ENCODE measurements at places on chromosomes 5 and 9.
A peak's percentile ranks its signal among the peaks of the same experiment; 100 is the strongest.

DNA sequence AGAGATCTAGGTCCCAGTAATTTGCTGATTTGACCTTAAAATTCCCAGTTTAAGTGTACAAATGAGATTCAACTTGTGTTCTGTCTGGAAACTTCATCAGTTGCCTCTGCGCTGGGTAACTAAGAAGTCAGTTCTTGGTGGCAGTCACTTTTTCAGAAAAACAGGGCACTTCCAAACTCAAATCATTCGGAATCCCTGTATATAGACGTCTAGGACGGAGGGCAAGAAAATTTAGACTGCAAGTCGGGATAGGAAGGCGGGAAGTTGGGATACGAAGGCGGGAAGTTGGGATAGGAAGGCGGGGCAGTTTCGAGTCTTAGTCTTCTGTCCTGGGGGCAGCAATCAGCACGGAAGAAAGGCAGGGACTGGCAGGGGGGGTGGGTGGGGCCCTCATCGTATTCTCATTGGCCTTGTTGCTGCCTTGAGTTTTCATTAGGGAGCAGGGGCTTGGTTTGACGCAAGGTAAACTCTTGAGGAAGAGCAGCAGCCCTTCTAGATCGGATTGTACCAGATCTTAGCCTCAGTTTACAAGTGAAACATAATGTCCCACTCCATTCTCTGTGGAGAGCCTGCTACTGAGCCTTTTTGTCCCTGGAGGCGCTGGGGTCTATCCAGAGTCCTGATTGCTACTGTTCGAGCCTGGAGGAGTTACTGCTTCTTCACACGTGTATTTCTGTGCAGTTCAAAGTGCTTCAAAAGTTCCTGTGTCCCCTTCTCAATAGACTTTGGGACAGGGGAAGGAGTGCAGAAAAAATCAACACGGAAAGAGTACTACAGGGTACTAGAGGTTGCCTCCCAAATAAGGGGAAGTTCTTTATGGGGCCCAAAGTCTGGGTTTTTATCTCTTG is 2.7 kb upstream of the PURA start:
- no peak for DNase-seq

DNA sequence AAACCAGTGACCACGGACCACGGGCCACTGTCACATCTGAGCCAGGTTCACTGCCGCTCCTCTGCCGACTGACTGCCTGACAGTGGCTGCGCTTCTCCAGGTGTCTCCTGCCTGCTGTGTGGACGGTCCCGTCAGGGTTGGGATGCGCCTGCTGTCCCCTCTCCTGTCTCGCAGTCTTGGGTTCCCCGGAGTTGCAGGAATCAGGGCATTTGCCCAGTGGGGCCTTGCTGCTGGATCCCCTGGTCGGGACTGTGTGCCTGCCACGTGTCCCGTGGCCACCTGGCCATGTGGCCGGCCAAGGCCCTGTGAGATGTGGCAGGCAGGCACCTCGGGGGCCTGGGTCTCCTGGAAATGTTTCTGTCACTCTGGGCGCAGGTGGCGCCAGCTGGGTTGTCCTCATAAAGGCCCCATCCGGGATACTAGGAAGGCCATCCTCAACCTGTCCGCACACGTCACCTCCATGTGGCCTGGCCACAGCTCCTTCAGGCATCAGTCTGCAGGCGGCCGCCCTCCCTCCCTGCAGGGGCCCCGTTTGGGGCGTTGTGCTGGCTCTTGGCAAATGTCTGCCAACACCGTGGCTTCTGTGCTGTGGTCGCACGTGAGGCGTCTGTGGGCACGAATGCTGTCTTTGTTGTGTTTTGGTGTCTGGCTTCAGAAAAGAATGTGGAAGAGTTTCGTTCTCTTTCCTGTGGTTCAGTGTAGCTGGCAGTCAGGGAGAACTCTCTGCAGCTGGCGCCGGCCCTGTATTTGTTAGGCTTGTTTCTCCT is 6.4 kb upstream of the TOR4A start:
- no peak for DNase-seq

GRCh38 chr9:37062336-37062735 is 28.3 kb upstream of the PAX5 start:
- DNase-seq = no peak

GRCh38 chr5:91598216-91598615 is 215.1 kb upstream of the ARRDC3 start:
- DNase-seq = no peak

- no peak for DNase-seq
These were observed 1069.1 kb downstream of the EFNA5 start for GRCh38 chr5:106601620-106602019.

DNA sequence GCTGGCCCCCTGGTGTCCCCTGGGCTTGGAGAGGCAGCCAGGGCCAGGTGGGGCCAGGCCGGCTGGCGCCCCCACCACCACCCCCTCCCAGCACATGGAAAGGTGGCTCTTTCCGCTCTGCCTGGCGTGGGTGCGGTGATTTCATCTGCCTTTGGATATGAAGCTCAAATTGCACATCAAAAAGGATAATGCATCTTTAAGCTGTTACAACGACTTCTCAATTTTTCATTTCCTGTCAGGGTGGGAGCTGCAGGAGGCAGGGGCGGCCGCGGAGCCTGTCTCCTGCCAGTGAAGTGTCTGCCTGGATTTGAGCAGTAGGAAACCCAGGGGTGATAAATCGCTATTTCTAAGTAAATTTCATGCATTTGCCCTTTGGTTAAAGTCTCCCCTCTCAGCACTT is 169.2 kb upstream of the MVB12B start:
- no peak for DNase-seq

GRCh38 chr5:161138751-161139455 is 286.9 kb upstream of the ATP10B start:
- no peak for DNase-seq

GRCh38 chr5:149942199-149942598 is 2.4 kb downstream of the PDE6A start:
- no peak for DNase-seq

DNA sequence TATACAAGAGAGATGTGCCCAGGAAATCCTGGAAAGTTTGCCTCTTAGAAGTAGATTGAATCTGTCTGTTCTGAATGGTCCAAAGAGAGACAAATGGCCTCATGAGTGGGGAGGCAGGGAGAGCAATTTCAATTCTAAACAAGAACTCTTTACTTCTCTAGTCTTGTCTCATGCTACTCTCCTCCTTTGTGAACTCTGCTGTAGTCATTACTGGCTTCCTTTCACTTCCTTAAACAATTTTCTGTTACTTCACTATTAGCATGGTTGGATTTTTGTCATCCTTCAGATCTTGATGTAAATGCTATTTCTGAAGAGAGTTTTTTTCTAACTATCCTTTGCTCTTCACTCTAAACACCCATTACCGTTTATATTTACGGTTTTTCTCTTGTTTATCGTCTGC is 54.0 kb upstream of the GRIN3A start:
- DNase-seq = no peak

DNA sequence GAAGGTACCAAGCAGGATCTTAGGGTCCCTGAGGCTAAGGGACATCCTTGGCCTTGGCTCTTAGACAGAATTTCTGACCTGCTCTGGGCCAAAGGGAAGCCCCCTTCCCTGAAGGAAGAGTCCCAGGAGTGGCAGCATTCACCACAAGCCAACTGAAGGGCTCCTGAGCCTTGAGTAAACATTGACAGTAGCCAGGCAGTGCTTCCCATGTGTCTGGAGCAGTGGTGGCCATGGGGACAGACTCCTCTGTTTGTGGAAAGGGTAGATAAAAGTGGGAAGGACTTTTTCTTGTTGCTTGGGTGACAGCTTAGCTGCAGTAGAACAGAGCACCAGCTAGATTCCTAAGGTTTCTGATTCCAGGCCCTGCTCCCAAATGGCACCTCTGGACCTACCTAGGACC is 61.4 kb upstream of the VLDLR start:
- DNase-seq = no peak

DNA sequence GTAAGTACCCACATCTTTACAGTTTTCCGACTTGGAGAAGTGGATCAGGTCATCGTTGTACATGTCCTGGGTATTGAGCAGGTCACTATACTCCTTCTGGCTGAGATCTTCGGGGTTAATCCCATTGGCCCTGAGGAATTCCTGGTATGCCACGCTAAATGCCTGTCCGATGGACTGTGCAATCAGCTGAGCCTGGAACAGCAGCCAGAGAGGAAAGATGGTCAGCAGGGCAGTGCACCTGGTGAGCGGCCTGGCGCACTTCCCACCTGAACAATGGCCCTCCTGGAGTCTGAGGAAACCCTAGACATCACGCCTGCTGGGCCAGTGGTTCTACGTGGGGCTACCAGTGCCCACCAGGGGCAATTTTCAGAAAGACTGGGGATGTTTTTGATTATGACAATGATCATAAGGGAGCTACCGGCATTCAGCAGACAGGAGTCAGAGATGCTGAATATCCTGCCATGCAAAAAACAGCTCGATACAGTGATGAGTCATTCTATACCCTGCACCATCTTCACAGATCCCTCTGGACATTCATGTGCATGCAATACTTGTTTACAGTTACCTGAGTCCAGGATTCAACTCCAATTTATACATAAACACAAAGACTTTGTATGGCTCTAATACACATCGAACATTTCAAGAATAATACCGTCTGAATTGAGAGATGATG is 127.2 kb downstream of the ENTREP1 start:
- DNase-seq = no peak

DNA sequence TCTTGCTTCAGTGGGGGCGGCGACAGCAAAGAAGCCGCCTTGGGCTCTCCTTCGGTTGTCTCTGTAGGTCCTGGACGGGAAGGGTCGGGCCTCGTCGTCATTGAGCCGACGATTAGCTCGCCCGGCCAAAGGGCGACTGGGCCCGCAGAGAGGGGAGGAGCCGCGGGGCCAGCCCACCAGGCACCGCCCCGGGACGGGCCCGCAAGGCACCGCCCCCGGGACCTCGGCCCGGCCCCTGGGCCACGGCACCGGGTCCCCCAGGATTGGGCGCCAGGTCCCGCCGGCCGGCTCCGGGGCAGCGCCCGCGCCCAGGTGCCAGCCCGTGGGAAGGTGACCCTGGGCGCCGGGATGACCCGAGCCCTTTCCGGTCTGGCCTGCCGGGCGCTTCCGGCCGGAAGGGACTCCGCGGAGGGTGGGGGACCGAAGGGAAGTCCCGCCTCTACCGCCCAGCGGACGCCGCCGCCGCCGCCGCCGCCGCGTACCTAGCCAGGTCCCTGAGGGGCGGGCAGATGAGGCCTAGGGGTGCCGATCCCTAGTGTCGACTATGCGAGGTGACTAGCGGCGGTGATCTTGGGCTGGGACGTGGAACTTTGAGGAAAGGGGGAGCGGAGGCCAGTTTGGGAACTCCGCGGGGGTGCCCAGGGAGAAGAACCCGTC is at the start of the genes GBA2 and RGP1:
GBA2 (minus strand) TSS at position 371 of the 657 bp plus-strand sequence. CDS start 524 bp downstream, outside the sequence.
RGP1 (plus strand) TSS at position 430 of the 657 bp plus-strand sequence. CDS start 469 bp downstream, outside the sequence.
- DNase-seq = peak; percentile 72

Data from stimulated activated CD8-positive, alpha-beta memory T cell treated with anti-CD3 and anti-CD28 coated beads, Interleukin-2, amount 100 ng/mL, for 48 hours (primary cell).